ENCODE measurements at places on chromosomes 6 and 20.

- DNase-seq: no peak
Measured at GRCh38 chr20:7637184-7637583, 303.1 kb downstream of the HAO1 start.

DNA sequence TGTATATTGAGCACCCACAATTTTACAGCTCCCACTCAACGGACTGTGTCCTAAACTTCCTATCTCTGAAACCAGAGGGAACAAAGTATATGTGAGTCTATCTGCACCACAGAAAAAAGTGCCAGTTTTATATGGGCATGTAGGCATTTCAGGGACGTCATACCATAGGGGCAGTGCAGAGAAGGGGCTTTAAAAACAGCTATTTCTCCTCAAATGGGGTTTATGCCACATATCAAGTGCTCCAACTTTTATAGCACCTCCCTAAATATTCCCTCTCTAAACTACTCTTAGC is 28.9 kb upstream of the ASF1A start:
- no peak for DNase-seq

- no peak for DNase-seq
Measured at GRCh38 chr20:51542571-51543421, at the start of gene NFATC2. Gene NFATC2, minus strand, starts transcription at chr20:51542719. Its CDS starts 220 bp downstream, at chr20:51542499.

GRCh38 chr20:6709910-6710595 is 57.4 kb upstream of the BMP2 start:
- DNase-seq: no peak

DNA sequence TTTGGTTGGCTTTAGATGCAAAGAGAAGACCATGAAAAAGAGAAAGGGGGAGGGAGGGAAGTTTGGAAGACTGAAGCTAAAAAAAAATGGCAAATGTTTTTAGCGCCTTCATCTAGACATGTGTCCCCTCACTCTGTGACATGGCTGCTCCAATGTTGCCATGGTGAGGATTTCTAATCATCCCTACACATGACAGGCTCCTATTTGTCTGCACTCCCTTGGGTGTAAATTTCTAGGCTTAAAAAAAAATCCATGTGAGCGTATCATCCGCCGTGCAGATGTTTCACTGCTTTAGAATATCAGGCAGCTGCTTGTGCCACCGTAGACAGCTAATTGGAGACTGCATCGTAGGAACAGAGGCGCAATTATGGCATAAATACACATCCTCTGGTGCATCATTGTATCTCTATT is 761.1 kb upstream of the MMS22L start:
- no peak for DNase-seq

DNA sequence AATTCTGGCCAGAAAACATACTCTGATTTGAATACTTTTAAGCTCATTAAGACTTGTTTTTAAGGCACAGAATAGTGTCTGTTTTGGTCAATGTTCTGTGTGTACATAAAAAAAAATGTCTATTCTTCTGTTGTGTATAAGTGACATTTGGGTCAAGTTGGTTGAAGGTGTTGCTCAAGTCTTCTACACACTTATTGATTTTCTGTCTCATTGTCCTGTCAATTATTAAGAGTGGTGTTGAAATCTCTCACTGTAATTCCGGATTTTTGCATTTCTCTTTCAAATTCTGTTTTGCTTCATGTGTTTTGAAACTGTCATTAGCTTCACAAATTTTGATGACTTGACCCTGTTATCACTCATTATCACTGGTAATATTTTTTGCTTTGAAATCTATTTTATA is 37.5 kb upstream of the EPM2A start:
- no peak for DNase-seq

DNA sequence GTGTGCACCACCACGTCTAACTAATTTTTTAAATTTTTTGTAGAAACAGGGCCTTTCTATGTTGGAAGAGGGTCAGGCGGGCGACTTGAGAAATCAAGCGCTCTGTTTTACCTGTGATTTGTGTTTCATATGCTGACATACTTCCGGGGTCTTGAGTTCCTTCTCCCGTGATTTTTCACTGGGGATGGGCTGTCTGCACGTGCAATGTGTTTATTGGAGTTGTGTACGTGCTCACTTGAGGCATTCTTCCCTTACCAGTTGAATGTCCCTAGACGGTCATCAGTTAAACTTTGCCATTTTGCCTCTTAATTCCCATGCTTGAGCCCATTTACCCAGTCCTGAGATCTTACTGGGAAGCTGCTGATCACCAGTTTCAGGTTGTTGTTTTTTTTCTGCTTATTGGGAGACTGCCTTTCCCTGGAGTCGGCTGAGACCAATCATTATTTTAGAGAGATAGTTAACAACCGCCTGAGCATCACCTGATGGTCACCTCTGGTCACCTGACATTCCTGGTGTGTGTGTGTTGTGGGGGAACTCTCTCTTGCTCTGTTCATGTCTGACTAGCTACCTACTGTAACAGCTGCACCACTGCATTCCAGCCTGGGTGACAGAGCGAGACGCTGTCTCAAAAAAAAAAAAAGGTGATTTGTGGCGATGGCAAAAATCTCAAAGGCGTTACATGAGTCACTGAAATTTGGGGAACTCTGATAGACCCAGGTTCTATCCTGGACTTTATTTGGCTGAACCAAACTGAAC is 34.8 kb upstream of the NCOA3 start:
- DNase-seq: no peak

DNA sequence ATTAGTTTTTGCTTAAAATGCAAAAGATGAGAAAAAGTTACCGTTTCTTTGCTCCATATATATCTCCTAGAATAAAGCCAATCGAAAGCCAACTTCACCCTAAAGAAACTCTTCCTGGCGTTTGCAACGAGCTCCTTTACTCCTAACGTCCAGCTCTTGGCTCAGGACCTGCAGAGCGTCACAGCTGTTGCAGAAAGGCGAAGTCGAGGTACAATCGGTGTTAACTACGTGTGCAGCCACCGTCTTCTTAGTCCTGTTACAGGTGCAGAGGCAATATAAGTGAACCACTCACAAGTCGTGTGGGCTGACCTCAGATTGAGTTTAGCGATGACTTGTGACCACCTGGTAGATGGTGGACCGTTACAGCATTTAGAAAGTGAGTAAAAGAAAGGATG is 113.1 kb downstream of the TRIM27 start:
- no peak for DNase-seq
